Activated T-cell treated with anti-CD3 and anti-CD28 coated beads, Interleukin-2, amount 50 U/mL, for 72 hours (primary cell): ENCODE measurements at places on chromosomes 3 and 15. TPM values are rescaled to one million over a fixed set of nuclear protein-coding genes. Genes with fewer than 3 reads are reported as not detected.

The TNFAIP8L3 gene
- 0.14 TPM for total RNA-seq

The ZNF654 gene
- 20.1 TPM for total RNA-seq

The CFAP91 gene
- total RNA-seq, result 0.30 TPM

The PLAAT1 gene
- not detected for total RNA-seq

The SAMD7 gene
- total RNA-seq, result not detected

The ATP10A gene
- total RNA-seq, result 21.9 TPM

The ZBED2 gene
- total RNA-seq, result 360 TPM

- H3K27me3 ChIP-seq, result no peaks in the 10 kb centered on the region
- DNase-seq, result no peak
- H3K27ac ChIP-seq, result no peak overlapping the region
- no peaks in the 10 kb centered on the region for H3K36me3 ChIP-seq
Measured at GRCh38 chr3:2807514-2807913, 302.7 kb downstream of the IL5RA start.

GRCh38 chr3:153440311-153440710 lies 278.3 kb downstream of the RAP2B start:
- H3K4me3 ChIP-seq, result no peak overlapping the region
- H3K36me3 ChIP-seq, result no peaks in the 10 kb centered on the region
- H3K4me1 ChIP-seq, result peaks cover 24% of the 10 kb centered on the region
- DNase-seq, result no peak
- no peak overlapping the region for H3K27ac ChIP-seq
- H3K27me3 ChIP-seq, result no peaks in the 10 kb centered on the region

DNA sequence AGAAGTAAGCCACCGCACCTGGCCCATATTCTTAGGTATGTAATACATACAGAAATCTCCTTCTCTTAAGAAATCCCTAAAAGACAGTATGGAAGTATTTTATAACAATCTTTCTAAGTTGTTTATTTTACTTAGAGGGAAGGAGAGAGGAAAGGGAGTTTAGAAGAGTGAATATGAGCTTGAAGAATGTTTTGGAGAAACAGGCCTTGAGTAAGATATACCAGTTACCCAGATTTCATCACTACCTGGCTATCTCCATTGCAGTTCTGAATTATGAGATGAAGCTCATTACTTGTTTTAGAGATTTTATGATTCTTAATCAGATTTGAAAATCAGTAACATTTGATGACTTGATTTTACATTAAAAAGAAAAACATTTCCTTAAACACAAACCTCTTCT lies 71.9 kb downstream of the DCUN1D1 start:
- H3K4me3 ChIP-seq, result no peak overlapping the region
- H3K4me1 ChIP-seq, result peaks cover 42% of the 10 kb centered on the region
- peaks cover 1% of the 10 kb centered on the region for H3K36me3 ChIP-seq
- no peaks in the 10 kb centered on the region for H3K27me3 ChIP-seq

DNA sequence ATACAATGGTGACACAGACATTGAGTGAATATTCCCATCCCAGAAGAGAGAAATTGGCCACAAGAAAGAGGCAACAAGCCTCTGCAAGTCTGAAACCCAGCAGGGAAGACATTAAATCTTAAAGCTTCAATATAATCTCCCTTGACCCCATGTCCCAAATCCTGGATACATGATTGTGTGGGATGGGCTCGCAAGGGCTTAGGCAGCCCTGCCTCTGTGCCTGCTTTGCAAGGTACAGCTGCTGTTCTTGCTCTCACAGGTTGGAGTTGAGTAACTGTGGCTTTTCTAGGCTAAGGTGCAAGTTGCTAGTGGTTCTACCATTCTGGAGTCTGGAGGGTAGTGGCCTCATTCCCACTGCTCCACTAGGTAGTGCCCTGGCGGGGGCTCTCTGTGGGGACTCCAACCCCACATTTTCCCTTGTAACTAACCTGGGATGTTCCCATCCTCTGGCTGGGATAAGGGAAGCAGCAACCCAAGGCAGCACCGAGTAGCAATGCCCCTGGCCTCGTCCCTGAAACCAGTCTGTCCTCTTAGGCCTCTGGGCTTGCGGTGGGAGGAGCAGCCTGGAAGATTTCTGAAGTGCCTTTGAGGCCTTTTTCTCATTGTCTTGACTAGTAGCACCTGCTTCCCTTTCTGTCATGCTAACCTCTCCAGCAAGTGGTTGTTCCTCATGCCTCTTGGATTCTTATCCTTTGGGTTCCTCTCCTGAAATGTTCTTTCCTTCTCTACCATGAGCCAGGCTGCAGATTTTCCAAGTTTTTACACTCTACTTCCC lies 90.0 kb downstream of the FAM174B start:
- no peak for DNase-seq
- no peak overlapping the region for H3K27ac ChIP-seq
- no peak overlapping the region for H3K4me3 ChIP-seq
- H3K27me3 ChIP-seq, result peaks cover 12% of the 10 kb centered on the region

GRCh38 chr3:14441240-14441919 lies 39.0 kb downstream of the SLC6A6 start:
- H3K36me3 ChIP-seq, result peaks cover 9% of the 10 kb centered on the region
- no peak overlapping the region for H3K4me3 ChIP-seq
- H3K27ac ChIP-seq, result no peak overlapping the region
- peaks cover 20% of the 10 kb centered on the region for H3K4me1 ChIP-seq
- no peak for DNase-seq
- H3K27me3 ChIP-seq, result no peaks in the 10 kb centered on the region

DNA sequence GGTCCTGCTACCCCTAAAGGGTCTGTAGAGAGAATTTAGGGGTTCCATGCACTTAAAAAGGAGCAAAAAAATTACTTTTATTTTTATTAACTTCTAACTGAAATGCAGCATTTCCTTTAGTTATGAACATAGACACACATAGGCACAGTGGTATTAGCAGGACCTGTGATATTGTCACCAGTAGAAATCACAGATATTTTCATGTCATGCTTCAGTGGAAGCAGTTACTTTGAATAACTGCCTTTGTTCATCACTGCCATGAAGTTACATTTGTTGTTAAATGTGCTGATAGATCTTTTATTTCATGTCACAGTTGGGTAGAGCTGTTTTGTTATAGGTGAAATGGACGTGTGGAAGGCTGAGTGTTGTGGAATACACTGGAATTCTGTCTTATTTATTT lies 37.4 kb downstream of the TRAK1 start:
- no peak overlapping the region for H3K4me3 ChIP-seq
- H3K27me3 ChIP-seq, result no peaks in the 10 kb centered on the region
- peaks cover 3% of the 10 kb centered on the region for H3K36me3 ChIP-seq
- no peak for DNase-seq

DNA sequence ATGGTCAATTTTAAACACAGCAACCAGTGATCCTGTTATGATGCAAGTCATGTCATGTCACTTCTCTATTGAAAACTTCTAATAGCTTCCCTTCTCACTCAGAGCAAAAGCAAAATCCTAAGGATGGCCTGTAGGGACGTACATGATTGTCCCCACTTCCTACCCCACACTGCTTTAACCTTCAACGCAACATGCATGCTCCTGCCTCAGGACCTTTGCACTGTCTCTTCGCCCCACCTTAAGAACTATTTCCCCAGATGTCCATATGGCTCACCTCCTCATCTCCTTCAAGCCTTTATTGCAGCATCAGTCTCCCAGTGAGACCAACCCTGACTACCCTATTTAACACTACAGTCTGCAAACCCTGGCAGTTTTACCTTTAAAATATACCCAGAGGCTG lies 214.1 kb upstream of the CHRM5 start:
- H3K27ac ChIP-seq, result no peak overlapping the region
- DNase-seq, result no peak
- H3K36me3 ChIP-seq, result no peaks in the 10 kb centered on the region
- peaks cover 13% of the 10 kb centered on the region for H3K27me3 ChIP-seq
- no peak overlapping the region for H3K4me3 ChIP-seq
- H3K4me1 ChIP-seq, result no peaks in the 10 kb centered on the region

GRCh38 chr3:142611206-142611605 lies 15.0 kb downstream of the PLS1 start:
- no peak overlapping the region for H3K27ac ChIP-seq
- no peak overlapping the region for H3K4me3 ChIP-seq
- no peak for DNase-seq
- no peaks in the 10 kb centered on the region for H3K4me1 ChIP-seq
- H3K36me3 ChIP-seq, result no peaks in the 10 kb centered on the region

DNA sequence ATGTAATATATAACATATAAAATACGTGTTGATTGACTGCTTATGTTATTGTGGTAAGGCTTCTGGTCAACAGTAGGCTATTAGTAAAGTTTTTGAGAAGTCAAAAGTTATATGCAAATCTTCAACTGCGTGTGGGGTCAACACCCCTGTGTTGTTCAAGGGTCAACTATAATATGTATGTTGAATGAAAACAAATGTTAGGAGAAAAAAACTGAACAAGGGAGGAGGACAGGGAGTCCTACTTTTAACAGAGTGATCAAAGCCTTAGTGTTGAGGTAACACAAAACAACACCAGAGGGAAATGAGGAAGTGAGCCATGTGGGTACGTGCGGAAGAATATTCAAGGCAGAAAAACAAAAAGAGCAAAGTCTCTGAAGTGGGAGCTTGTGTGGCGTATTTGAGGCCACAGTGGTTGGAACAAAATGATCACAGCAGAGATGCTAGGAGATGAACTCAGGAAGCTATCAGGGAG lies 62.5 kb downstream of the SFMBT1 start:
- peaks cover 4% of the 10 kb centered on the region for H3K36me3 ChIP-seq
- H3K4me3 ChIP-seq, result peak overlapping the region; percentile 86
- H3K27me3 ChIP-seq, result no peaks in the 10 kb centered on the region
- peaks cover 32% of the 10 kb centered on the region for H3K4me1 ChIP-seq
- peak overlapping the region; percentile 93 for H3K27ac ChIP-seq

GRCh38 chr3:155231792-155232191 lies 61.7 kb downstream of the STRIT1 start:
- no peaks in the 10 kb centered on the region for H3K36me3 ChIP-seq
- H3K4me1 ChIP-seq, result no peaks in the 10 kb centered on the region
- H3K27me3 ChIP-seq, result no peaks in the 10 kb centered on the region
- H3K27ac ChIP-seq, result no peak overlapping the region
- no peak for DNase-seq

GRCh38 chr3:14479591-14479990 lies 60.6 kb downstream of the GRIP2 start:
- H3K4me3 ChIP-seq, result no peak overlapping the region
- H3K4me1 ChIP-seq, result no peaks in the 10 kb centered on the region
- no peaks in the 10 kb centered on the region for H3K36me3 ChIP-seq
- no peak for DNase-seq

DNA sequence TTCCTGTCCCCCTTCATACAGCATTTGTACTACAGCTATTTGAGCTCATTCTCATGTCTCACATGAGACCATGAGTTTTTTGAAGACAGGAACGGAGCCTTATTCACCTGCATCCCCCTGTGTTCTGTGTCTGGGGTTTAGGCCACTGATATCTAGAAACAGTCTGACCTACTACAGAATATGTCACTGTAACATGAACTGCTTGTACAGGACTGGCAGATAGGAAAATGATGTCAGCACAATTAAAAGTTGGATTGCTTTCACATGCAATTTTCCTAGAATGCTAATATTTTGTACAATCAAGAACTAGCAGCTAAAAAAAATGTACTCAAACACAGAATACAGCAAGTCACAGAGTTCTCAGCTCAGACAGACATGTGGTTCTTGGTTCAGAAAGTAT lies 90.8 kb upstream of the FGF12 start:
- H3K27me3 ChIP-seq, result peaks cover 33% of the 10 kb centered on the region
- H3K27ac ChIP-seq, result peak overlapping the region; percentile 67
- no peaks in the 10 kb centered on the region for H3K36me3 ChIP-seq
- H3K4me3 ChIP-seq, result peak overlapping the region; percentile 46
- DNase-seq, result no peak

DNA sequence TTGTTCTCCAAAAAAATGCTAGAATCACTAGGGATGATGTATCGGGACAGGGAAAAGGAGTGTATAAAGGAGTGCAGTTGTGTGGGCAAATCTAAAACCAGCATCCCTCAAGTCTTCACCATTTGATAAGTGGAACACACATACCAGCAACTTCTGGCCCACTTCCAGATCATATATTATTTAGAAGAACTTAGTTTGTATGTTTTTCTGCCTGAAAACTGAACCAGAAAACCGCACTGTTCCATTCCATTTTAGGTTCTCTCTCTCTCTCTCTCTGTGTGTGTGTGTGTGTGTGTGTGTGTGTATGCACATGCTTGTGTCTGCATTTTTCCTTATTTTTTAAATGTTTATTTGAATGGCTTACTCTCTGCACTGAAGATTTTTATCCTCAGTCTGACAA lies 93.5 kb downstream of the SERPINI1 start:
- no peak overlapping the region for H3K27ac ChIP-seq
- no peaks in the 10 kb centered on the region for H3K27me3 ChIP-seq
- H3K36me3 ChIP-seq, result no peaks in the 10 kb centered on the region
- no peaks in the 10 kb centered on the region for H3K4me1 ChIP-seq
- H3K4me3 ChIP-seq, result no peak overlapping the region

GRCh38 chr15:56732135-56732885 lies 999 bp downstream of the ZNF280D start:
- H3K27ac ChIP-seq, result peak overlapping the region; percentile 97

DNA sequence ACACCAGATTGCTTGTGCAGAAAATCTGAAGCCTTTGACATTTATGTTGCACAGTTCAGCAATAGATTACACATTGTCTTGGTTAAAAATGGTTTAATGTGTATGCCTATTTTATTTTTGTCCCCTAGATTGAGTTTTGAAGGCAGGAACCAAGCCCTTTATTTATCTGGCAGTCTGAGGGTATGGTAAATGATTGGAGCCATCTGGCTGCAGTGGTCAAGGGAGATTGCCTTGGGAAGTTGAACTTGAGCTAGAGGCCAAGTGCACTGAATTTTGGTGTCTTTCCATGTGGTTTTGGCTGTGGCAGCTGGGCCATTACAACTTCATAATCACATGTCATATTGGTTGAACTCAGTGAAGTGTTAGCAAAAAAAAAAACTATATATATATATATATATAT lies 248.7 kb upstream of the C2CD4B start:
- H3K36me3 ChIP-seq, result no peaks in the 10 kb centered on the region
- no peak overlapping the region for H3K27ac ChIP-seq
- no peak overlapping the region for H3K4me3 ChIP-seq
- H3K4me1 ChIP-seq, result no peaks in the 10 kb centered on the region
- peaks cover 10% of the 10 kb centered on the region for H3K27me3 ChIP-seq
- no peak for DNase-seq

DNA sequence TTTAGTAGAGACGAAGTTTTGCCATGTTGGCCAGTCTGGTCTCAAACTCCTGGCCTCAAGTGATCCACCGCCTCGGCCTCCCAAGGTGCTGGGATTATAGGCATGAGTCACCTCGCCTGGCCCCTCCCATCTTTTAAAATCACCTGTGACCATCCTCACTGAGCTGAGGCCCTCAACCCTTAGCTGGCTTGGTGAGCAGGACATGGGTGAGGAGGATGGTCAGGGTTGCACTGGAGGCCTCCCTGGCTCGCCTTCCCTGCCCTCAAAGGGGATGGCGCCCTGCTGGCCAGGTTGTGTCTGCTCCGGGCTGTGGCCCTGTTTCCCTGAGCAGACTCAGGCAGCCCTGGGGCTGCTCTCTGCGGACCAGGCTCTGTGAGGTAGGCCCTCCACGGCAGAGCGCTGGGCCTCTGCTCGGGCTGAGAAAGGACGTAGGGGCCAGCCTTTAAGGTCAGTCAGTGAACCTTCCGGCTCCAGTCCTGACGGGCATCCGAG lies 33.7 kb downstream of the SYNM start:
- no peaks in the 10 kb centered on the region for H3K27me3 ChIP-seq
- H3K4me3 ChIP-seq, result no peak overlapping the region
- no peak for DNase-seq
- H3K4me1 ChIP-seq, result peaks cover 10% of the 10 kb centered on the region
